ENCODE measurements at places on chromosomes 4 and X. TPM values are rescaled to one million over a fixed set of nuclear protein-coding genes. Genes with fewer than 3 reads are reported as not detected.
A peak's percentile ranks its signal among the peaks of the same experiment; 100 is the strongest.

DNA sequence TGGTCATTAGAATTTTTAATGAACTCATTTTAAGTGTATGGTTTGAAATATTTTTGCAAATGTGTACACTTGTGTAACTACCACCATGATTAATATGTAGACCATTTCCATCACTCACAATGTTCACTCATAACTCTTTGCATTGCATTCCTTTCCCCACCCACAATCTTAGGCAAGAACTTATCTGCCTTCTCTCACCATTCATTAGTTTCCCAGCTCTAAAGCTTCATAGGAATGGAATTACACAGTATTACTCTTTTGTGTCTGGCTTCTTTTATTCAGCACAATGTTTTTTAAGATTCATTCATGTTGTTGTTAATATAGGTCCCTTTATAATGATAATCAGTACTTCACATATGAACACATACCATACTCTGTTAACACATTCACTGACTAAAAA is 106.1 kb downstream of the ARAP2 start:
- no peak for DNase-seq

DNA sequence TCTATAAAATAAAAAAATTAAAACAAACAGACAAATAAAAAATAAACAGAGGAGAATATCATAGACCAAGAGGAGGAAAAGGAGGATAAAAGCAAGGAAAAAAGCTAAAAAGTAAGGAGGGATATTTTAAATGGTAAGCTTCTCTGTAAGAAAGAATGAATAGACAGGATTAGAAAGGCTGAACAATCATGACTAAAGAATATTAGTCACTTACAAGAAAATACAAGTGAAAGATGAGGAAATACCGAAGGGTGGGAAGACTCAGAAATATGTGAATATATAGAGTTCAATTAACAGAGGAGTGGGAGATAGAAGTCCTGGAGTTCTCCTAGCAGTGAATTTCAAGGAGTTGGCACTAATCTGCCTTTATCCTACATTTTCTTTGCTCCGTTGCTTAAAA is 162.6 kb downstream of the RTL3 start:
- DNase-seq = no peak

DNA sequence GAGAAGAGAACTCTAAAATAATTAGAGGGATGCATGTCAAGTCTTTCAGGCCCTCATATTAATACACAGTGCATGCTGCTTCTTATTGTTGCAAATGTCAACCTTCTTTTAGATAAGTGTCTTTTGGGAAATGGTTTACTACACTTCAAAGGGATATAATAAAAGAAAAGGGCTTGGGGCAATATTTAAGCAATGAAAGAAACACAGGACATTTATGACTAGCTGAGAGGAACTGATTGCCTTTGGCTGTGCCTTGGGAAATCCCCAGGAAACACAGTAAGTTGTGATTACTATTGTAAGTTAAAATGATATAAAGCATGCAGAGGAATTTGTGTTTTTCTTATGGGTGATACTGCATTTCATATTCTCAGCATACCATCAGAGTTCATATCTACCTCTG is 1036.2 kb upstream of the GRID2 start:
- DNase-seq = no peak

GRCh38 chr4:147733716-147734344 is 1.9 kb downstream of the ARHGAP10 start:
- DNase-seq = peak; percentile 33

POU3F4 gene
- total RNA-seq = not detected

MAGIX gene
- total RNA-seq = 1.9 TPM

TMEM31 gene
- total RNA-seq = not detected

DNA sequence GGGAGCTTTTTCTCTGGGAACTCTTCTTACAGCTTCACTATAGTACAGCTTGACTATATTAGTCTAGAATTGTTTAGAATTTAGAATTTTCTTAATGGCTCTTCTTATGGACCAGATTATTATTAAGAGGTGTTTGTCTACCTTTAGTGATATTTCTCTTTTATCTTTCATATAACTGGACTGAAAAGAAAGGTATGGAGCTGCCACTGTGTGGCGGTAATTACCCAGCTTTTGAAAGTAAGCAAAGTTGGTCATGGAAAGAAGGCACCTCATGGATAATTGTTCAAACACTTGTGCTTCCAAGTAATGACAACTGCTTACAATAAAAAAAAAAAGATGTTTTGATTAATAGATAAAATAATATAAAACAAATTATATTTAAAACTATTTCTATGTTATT is 1112.5 kb downstream of the TECRL start:
- no peak for DNase-seq

GRCh38 chr4:51906167-51906958 is 63.4 kb downstream of the DCUN1D4 start:
- DNase-seq = no peak

DNA sequence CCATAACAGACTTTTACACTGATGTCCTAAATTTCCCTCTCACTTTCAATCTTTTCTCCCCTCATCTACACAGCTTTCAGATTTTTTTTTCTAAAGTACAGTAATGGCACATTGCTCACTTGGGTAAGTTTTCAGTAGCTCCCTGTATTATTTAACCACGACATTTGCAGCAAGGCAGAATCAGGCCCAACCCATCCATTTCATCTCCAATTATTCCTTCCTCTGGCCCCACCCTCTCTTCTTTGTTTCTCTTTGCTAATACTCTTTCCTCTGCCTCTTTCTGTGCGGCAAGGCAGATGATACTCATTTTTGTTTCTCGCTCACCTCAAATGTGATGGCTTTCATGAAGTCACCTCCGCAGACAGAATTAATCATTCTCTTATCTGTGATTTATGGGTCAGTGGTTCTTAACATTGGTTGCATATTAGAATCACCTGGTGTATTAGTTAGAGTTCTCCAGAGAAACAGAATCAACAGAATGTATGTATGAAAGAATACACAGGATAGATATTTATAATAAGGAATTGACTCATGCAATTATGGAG is 43.4 kb upstream of the GATB start:
- no peak for DNase-seq

ANOS1 gene
- not detected for total RNA-seq

DNA sequence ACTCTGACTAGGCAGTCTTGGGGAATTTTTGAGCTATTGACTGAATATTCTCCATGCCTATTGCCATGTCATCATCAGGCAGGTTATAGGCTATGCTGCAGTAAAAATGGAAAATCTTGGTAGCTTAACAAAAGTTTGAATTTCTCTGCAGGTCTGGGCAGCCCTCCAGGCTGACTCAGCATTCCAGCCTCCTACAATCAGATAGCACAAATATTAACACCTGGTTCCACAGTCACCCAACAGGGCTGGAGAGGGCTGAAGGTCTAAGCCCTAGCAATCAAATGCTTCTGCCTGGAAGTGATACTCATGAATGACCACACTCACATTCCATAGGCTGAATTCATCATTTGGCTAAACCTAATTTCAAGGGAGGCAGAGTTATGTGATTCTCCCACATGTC is 9.6 kb upstream of the PPP3CA start:
- peak; percentile 95 for DNase-seq

DNA sequence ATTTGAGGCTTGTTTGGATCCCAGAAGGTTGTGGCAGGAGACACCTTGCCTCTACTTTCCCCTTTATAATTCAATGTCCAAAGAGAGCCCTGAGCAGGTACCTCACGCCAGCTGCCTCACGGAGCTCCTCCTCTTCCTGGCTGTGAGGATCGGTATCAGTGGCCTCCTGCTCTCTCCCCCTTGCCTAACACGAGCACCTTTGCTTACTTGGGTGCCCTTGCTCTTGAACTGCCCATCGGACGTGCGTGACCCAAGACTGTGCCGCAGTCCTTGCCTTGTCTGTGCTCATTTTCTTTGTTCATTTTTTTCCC is 27.8 kb upstream of the MSANTD1 start:
- DNase-seq = no peak

DNA sequence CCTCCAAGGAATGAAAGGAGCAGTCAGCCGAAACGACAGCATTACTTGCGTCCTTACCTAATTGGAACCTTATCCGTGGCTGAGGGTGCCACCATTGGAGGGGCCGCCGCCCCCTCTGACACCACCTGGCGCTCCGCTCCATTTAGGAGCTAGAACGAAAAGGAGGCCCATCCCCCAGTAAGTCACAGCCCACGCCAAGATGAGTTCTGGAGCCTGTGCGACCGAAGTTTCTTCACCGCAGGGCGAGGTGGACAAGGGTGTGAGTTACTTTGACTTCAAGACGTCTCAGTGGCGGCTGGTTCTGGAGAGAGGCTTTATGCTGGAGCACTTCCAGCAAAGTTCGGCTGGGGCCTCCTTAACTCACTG is 729 bp upstream of the IRF2 start:
- peak; percentile 47 for DNase-seq

GRCh38 chrX:19886883-19887531 is 393 bp downstream of the SH3KBP1 start:
- no peak for DNase-seq

- DNase-seq = no peak
Observed at GRCh38 chrX:101785142-101785541, 125.5 kb upstream of the ARMCX2 start.

DNA sequence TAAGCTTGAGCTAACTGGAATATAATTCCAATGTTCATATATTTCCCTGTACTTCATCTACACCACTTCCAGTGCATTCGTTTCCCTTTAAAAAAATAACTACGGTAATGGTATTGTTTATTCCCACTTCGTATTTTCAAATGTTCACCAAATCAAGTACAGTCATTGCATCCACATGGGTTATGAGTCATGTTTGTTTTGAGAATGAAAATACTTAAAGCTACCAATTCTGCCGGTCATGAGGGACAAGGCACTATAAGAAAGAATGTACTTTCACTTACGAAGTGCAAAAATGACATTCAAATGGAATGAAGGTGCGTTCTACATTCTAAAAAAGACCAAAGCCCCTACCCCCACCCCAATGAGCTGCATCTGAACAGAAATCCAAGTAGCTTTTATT is 174.4 kb upstream of the FGF13 start:
- peak; percentile 9 for DNase-seq

DNA sequence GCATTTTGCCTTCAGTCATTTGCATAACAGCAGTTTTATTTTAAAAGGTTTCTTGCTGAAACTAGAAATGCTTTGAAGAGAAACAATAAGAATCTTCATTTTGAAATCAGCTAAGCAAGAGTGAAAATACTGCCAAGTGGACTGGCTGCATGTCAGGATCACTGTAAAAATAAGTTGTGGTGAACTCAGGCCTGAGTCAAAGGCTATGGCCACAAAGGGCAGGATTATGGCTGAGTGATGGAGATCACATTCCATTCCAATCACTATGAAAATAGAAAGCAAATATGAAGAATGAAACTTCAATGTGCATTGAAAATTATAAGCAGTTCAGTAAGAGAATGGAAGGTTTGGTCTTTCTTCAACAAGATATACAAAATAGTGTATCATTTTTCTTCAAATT is 224.5 kb downstream of the PCDH18 start:
- DNase-seq = peak; percentile 51

TIGD2 gene
- 6.8 TPM for total RNA-seq

TIMM8A gene
- total RNA-seq = 8.1 TPM

ARX gene
- total RNA-seq = not detected

- peak; percentile 47 for DNase-seq
Observed at GRCh38 chr4:128512161-128512560, 224.5 kb upstream of the PGRMC2 start.

ZRSR2 gene
- 4.5 TPM for total RNA-seq

IL21 gene
- total RNA-seq = not detected

PLAC1 gene
- 0.59 TPM for total RNA-seq

DNA sequence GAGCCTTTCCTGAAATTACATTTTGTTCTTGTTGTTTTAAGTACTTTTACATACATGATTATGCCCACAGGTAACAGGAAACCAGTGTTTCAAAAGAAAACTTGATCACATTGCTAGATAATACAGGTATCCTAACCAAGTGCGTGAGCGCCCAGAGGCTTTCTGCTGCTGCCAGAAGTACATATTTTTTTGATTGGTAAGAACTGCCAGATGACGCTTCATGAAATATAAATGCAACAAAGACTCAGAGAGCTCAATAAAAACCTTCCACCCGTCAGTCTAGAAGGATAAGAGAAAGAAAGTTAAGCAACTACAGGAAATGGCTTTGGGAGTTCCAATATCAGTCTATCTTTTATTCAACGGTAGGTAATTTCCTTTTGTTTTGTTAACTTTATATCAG is at the start of gene EPGN:
Gene EPGN, plus strand, starts transcription at position 256 of the 400 bp plus-strand sequence. Its CDS starts 64 bp downstream, at position 320.
- no peak for DNase-seq

- DNase-seq = peak; percentile 56
Observed at GRCh38 chrX:31580726-31581125, 508.9 kb upstream of the FTHL17 start.

CSN1S1 gene
- not detected for total RNA-seq

- no peak for DNase-seq
Observed at GRCh38 chr4:114684462-114684861, 85.9 kb downstream of the UGT8 start.

- DNase-seq = peak; percentile 90
Observed at GRCh38 chrX:150362599-150363481, at the start of gene MAMLD1. Gene MAMLD1, plus strand, starts transcription at chrX:150363317. Its CDS starts 82,200 bp downstream, at chrX:150445517.

AWAT2 gene
- not detected for total RNA-seq

DNA sequence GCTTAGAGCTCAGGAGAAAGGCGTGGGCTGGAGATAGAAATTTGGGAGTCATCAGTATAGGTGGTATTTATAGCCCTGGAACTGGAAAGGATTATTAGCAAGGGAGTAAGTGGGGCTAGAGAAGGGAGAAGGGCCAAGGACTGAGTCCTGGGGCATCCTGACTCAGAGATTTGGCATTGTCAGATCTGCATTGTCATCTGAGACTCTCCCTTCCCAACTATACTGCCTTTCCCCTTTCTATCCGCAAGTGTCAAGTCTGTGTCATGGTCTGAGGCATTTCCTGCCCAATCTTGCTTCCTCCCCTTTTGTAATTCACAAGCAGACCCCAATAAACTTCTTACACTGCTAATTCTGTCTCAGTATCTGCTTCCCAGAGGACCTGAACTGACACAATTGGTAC is 24.4 kb upstream of the SLC25A43 start:
- peak; percentile 84 for DNase-seq

FGG gene
- total RNA-seq = not detected

DNA sequence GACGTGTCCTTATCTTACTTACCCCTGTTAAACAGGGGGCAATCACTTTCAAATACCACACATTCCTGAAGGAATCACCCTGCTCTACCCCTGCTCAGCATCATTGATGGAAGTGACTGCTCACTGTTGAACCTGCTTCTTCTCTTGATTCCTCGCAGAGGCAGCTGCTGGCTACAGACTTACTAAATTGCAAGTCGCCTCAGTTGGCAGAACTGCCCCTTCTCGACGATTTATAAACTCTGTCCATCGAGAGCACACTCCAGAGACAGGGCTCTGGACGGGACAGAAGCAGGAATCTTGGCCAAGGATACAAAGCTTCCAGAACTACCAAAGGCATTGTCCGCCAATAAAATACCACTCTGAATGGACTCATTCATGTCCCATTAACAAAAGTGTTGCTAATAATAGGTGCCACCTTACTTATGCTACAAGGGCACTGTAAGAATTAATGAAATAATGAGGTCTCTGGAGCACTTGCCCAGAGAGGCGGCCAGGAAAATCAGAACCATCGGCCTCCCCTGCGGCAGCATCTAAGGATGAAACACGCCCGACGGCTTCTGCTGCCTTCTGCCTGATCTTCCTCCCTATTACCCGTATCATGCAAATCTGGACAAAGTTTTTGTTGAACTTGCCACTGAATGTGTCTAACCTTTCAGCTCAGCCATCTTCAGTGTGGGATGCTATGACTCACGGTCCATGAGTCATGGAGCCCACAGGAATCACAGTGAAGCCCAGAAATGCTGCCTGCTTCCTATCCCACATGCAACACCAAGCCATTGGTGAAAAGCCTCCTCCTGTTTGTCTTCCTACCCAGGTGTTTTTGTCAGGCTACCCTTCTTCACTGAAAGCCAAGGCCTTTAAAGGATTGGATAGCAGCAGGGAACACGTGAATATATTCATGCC is 164.9 kb downstream of the MAML3 start:
- DNase-seq = peak; percentile 94

- no peak for DNase-seq
Observed at GRCh38 chr4:154086247-154086646, 297.4 kb upstream of the SFRP2 start.

Measured in RPMI7951 (cell line).